ENCODE measurements at places on chromosomes 12 and 14. TPM values are rescaled to one million over a fixed set of nuclear protein-coding genes. Genes with fewer than 3 reads are reported as not detected.

DNA sequence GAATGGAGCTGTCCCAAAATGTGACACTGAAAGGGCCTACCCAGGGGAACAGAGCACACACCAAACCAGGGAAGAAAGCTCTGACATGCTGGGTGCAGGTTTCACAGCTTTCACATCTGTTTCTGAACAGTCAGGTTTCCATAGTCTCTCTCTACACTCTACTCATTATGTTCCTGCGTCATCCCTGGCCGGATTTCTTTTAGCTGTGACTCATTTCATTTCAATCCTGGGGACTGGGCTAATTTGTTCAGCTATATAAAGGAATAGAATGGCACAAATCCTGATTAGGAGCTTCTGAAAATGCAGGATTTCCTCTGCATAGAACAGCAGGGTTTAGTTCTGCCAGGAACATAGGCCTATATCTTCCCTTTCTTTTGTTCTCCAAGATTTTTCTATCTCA is 649.8 kb downstream of the RPS29 start:
- no peak for DNase-seq

DNA sequence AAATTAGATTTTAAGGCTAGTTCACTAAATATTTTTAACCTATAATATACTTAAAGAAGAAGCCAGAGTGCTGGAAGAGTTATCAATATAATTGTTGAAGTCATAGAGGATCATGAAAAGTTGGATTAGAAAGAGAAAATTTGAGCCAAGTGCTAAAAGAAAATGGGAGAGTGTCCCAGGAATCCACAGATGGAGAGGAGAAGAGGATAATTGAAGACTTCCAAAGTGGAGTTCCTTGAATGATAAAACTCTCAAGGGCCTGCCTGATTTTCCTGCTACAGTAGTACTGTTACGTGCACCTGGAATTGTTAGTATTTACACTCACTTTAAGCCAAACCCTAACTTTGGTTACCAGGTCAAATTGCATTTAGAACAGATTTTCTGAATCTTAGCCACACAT is 113.2 kb downstream of the MSRB3 start:
- no peak for DNase-seq

DNA sequence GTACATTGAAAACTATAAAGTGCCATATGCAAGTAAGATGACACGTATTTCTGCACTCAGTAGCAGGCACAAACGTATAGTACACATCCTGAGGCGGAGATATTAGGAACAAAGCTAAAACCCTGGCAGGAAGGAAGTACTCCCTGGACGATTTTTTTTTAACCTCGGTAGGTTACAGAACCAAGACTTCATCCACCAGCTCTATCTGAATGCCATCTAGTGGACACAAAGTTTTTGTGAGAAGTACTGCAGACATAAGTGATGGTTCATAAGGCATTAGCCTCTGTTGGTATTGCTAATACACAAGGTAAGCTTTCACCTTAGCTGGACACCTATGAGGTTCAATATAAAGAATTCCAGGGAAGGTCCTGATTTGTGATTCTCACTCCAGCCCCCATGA is 83.0 kb upstream of the CCDC196 start:
- DNase-seq = no peak

- no peak for DNase-seq
These were observed 404.4 kb downstream of the FLRT2 start for GRCh38 chr14:85934123-85934885.

GRCh38 chr14:23916446-23916845 is 37.1 kb upstream of the DHRS4 start:
- no peak for DNase-seq

DNA sequence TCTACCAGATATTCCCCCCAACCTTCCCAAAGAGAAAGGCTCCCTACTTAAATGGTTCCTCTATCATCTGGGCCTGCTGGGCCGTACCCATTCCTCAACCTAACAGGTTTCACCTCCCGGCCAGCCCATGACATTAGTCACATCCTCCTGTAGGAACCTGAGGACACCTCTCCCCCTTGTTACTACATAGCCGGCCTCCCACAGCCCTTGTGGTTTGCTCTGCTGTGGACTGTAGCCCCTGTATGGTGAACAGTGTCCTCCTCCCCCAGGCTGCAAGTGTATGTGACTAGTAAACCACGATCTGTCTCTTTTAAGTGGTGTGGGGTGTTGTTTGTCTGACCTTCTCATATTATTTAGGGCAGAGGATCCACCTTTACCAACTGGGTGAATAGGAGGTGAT is 371.7 kb downstream of the RGS6 start:
- no peak for DNase-seq

The C12orf50 gene
- 0.05 TPM for total RNA-seq

- no peak for DNase-seq
These were observed 170.3 kb upstream of the LMNTD1 start for GRCh38 chr12:25723336-25723735.

DNA sequence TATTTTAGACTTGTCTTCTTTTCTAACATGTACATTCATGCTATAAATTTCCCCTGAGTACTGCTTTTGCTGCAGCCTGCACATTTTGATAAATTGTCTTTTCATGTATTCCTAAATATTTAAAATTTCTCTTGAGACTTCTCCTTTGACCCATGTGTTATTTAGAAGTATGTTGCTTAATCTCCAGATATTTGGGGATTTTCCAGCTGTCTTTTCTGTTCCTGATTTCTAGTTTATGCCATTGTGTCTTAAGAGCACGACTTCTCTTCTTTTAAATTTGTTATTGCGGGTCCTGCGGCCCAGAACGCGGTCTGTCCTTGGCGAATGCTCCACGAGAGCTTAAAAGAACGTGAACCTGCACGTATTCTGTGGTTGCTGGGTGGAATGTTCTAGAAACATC is 136.4 kb downstream of the KIF26A start:
- DNase-seq = peak; percentile 16

The KRT78 gene
- total RNA-seq = not detected

The CMA1 gene
- total RNA-seq = 1.3 TPM

The SFSWAP gene
- total RNA-seq = 28.2 TPM

The IQSEC3 gene
- total RNA-seq = not detected

- peak; percentile 56 for DNase-seq
These were observed 821 bp downstream of the TMEM106C start for GRCh38 chr12:47964106-47964728.

GRCh38 chr12:70948976-70949336 is 28.4 kb upstream of the PTPRR start:
- DNase-seq = no peak

DNA sequence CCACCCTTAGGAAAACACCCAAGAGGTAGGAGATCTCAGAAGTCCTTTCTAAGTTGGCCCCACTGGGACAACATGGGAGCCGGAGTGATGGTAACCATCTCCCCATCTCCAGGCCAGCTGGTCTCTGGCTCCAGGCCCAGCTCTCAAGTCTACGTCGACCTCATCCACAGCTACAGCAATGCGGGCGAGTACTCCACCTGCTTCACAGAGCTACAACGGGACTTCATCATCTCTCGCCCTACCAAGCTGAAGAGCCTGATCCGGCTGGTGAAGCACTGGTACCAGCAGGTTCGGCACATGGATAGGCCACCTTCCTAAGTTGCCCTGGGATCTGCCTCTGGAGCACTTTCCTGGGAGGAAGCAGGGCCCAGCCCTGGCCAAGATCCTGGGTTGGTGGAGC is 11.0 kb upstream of the OAS2 start:
- no peak for DNase-seq

GRCh38 chr14:97410667-97411620 is 613.8 kb downstream of the VRK1 start:
- no peak for DNase-seq

- DNase-seq = no peak
These were observed 386.3 kb upstream of the TMTC1 start for GRCh38 chr12:30169839-30170591.

The RFX4 gene
- not detected for total RNA-seq

GRCh38 chr12:12523229-12523628 is 39.4 kb downstream of the DUSP16 start:
- DNase-seq = no peak

GRCh38 chr12:121592320-121592719 is 11.5 kb upstream of the KDM2B start:
- no peak for DNase-seq

- DNase-seq = no peak
These were observed 112.4 kb downstream of the TMEM132D start for GRCh38 chr12:129791396-129791795.

The KRT74 gene
- total RNA-seq = not detected

GRCh38 chr14:22848351-22849164 is 12.2 kb downstream of the MMP14 start:
- peak; percentile 46 for DNase-seq

The KRT77 gene
- not detected for total RNA-seq

- no peak for DNase-seq
These were observed 223.2 kb upstream of the RGS6 start for GRCh38 chr14:71709076-71709475.

DNA sequence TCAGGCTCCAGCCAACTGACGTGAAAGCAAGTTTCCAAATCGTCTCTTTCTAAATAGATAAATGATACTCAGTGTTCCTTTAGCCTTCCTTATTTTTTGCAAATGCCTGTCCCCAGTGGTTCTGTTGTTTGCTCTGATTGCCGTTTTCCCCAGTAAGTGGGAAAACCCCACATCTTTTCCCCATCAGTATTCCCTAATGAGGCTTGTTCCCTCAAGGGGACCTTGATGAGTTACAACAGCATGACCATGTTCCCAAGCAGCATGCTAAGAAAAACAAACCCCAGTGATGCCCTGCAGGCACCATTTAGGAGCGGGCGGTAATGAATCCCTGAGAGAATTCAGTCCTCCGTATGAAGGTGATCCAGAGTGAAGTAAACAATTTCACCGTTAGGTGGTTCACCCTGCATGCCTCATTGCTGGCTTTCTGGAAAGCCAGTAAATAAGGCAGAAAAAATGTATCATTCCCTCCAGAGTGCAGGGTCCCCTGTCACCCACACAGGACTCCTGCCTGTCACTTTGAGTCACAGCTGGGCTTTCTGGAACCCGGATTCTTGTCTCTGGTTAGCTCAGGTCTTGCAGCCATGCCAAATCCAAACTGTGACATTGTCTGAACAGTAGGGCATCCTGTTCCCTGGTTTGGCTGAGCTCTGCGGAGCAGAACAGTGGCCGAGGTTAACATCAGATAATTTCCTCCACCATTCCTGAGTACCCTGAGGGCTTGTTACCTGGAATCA is 222.6 kb downstream of the RGS6 start:
- no peak for DNase-seq

The SLC7A8 gene
- 23.8 TPM for total RNA-seq

The HPD gene
- 0.27 TPM for total RNA-seq

The MYH6 gene
- total RNA-seq = not detected

DNA sequence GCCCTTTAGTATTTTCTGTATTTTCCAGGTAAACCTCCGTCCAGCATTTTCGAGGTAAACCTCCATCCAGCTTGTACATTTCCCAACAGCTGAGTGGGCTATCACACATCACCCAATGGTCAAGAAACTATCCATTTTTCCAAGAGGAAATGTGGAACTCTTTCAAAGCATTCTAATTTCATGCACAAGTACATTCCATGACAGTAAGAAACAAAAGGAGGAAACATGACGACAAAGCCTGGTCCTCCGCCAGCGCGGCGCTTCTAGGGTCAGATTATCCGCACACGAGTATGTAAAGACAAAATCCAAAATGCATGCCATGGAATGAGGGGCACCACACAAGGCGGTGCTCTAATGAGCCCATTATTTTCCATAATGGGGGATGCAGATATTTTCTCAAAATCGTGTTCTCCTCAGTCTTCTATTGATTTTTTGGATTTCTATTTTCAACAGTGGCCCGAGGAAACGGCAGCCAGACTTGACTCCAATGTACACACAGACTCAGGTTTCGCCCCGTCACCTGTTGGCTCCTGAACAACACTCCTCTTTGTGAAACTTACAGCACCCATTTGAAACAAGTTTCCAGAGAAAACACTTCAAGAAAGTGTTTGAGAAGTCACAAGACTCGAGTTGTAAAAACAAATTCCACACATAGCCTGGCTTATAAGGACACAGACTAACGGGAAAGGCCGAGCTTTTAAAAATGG is 107.4 kb downstream of the PRICKLE1 start:
- DNase-seq = no peak

- DNase-seq = peak; percentile 44
These were observed 136.3 kb downstream of the SCARB1 start for GRCh38 chr12:124727264-124727800.

The DDX11 gene
- total RNA-seq = 15.3 TPM

GRCh38 chr12:92255741-92256140 is 110.1 kb upstream of the BTG1 start:
- DNase-seq = no peak

- DNase-seq = no peak
These were observed 182.5 kb downstream of the ZFP36L1 start for GRCh38 chr14:68610251-68610793.

Data from colonic mucosa (tissue), 4 donors.